ENCODE measurements at places on chromosomes 2 and 18.

DNA sequence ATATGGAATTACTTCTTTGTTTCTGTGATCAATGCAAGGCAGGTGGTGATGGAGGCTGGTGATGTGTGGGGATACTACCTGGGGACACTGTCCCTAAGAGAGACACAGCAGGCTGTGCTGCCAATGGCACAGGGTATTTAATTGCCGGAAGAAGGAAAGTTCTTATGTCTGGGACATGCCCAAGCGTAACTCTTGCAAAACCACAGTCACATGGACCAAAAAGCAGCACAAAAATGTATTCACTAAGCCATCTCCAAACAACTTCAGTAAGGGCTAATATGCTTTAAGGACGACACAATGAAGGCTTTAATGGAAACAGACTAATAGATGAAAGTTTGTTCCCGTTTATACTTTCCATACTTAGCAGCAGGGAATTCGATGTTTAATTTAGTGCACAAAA, 49.7 kb upstream of the AP1S3 start:
- no peak for DNase-seq

- DNase-seq = no peak
These were observed 139.5 kb downstream of the HAUS1 start for GRCh38 chr18:46243673-46244072.

GRCh38 chr18:50281972-50282520, 723 bp upstream of the MBD1 start:
- DNase-seq = no peak

DNA sequence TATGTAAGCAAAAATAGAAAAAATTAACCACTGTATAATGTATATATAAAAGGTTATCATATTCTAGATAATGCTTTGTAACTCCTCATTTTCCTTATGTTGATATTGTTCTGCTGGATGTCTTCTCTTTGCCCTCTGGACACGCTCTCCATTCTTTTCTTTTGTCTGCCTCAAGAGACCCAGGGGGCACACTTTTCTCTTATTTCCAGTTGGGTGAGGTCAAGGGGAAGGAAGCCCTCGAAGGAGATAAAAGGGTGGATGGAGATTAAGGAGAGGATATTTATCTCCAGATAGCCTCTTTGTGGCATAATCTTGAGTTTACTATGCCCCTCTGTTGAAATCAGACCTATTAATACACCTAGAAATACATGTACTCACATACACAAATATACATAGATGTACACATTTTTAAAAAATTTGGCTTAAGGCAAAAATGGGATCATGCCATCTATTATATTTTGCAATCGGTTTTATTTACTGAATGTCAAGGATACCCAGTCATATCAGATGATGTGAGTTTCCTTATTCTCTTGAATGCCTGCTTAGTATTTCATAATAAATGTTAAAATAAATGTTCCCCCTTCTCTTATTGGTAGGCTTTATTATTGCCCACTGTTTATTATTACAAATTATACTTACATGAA, 65.3 kb downstream of the LCLAT1 start:
- no peak for DNase-seq

DNA sequence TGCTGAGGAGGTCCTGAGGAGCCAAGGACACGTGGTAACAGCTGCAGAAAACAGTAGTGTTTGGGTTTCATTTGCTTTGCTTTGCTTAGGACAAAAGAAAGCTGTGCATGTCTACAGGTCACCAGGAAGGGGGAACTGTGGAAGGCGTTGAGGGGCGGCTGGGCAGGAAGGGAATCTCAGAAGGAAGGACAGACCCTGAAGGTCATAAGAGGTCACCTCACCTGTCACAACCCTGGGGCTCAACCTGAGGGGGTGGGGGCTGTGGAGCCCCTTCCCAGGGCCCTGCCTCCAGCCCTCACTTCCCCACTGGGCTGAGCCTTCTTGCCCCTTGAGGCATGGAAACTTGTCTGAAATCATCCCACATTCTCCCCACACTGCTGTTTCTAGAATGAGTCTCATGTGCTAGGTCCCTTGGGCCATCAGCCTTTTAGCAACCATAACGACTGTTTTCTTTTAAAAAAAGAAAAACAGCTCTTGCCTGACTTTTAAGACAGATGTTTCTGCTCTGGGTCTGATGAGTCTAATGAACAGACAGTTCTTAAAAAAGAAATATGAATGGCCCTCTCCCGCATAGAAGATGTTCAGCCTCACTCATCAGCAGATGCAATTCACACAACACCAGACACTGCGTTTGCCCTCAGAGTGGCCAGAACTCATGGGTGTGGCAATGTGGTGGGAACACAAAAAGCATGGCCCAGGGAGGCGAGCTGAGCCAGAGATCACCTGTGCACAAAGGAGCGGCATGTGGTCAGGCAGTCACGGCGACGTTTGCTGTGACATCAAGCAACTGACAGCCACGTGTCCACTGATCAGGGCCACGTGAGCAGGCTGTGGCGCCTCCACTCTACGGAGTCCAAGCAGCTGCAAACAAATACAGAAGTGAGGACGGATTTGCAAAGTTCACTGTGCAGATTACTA, 84.0 kb downstream of the SEPTIN10 start:
- DNase-seq = no peak

GRCh38 chr2:119290859-119291587, 67.4 kb downstream of the STEAP3 start:
- DNase-seq = no peak

DNA sequence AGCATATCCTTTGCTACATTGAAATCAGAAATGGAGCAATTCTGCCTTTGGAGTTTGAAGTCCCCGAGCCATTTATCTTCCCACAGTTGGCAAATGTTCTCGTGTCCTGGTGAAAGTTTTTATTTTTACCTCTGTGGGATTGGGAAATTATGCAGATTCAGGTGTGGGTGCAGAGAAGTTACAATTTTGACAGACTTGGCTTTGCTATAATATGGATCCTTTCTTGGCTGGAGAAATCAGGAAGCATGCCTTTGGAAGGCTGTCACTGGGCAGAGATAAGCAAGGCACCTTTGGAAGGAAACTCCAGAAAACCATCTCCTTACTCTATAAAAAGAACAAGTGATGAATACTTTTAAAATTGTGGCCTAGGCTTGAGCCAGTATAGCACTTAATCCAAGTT, 278.3 kb downstream of the SETBP1 start:
- DNase-seq = no peak

GRCh38 chr2:52880872-52881271, 886.7 kb upstream of the CHAC2 start:
- DNase-seq = no peak

DNA sequence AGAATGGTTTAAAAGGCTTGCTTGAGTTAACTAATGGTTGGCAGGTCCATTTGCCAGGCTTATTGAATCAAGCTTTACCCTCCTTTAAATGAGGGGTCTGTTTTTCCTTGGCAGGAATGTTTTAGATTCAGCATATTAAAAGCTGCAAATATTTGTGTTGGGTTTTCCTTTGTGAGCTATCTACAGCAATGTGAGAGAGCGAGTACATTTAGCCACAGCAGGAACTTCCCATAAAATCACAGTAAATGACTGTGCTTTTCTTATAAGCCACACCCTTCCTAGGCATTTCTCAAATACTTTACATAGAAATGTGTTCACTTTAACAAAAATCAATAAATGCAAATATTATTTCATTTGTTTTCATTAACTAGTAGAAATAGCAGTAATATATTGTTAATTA, 23.9 kb downstream of the CALCRL start:
- DNase-seq = no peak

GRCh38 chr2:143146815-143147530, 17.8 kb downstream of the ARHGAP15 start:
- no peak for DNase-seq

GRCh38 chr2:52210161-52210560, 1178.2 kb upstream of the NRXN1 start:
- DNase-seq = no peak

DNA sequence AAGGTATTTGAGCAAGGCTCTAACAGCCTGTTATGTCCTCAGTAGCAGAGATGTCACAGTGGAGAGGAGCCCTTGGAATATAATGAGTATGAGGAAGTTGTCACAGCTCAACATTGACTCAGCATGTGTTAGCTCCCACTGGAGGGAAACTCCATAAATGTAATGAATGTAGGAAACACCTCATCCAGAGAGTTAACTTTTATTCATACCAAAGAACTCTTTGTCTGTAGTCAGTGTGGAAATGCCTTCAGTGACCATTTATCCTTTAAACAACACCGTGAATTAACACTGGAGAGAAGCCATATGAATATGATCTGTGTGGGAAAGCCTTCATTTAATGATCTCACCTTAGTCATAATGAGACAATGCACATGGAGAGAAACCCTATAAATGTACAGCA, 59.7 kb downstream of the CYP1B1 start:
- DNase-seq = no peak
